Lower lobe of right lung (tissue), 2 donors: ENCODE measurements at places on chromosomes 3 and 15. TPM values are rescaled to one million over a fixed set of nuclear protein-coding genes. Genes with fewer than 3 reads are reported as not detected.

DNA sequence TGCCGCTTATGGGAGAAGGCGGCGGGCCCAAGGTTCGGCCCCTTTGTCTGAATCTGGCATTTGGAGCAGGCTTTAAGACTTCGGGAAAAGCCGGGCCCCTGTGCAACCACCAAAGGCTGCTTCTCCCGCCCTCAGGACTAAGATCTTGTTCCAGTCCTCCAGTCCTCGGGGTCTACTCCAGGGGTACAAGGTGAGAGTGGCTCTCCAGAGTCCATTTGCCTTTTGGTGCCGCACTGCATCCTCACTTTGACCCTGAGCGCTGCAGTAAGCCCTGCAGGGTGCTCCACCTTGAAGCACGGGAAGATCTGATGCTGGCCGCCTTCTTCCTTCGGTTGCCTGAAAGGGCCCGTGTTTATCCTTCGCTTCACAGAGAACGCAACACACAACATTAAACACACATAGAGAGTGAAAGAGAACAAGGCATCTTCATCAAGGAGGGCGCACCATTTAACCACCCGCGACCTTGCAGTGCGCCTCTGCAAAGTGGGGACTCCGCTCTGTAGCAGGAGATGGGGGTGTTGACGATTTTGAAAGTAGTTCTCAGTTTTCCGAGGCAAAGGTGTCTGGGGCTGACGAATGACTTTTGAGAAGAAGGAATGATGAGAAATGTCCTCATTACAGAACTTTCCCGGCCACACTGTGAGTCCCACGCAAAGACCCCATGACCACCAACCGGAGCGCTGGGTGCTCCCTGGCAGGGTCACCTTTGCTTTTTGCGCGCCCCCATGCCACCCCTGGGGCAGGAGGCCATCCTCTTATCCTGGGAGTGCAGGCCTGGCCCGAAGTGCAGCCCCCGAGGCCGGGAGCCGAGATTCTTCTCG is 1.0 kb downstream of the PIGZ start:
- no peak for DNase-seq
- peak overlapping the region; percentile 84 for H3K27ac ChIP-seq
- no peaks in the 10 kb centered on the region for H3K27me3 ChIP-seq
- peak overlapping the region; percentile 89 for H3K4me3 ChIP-seq

DNA sequence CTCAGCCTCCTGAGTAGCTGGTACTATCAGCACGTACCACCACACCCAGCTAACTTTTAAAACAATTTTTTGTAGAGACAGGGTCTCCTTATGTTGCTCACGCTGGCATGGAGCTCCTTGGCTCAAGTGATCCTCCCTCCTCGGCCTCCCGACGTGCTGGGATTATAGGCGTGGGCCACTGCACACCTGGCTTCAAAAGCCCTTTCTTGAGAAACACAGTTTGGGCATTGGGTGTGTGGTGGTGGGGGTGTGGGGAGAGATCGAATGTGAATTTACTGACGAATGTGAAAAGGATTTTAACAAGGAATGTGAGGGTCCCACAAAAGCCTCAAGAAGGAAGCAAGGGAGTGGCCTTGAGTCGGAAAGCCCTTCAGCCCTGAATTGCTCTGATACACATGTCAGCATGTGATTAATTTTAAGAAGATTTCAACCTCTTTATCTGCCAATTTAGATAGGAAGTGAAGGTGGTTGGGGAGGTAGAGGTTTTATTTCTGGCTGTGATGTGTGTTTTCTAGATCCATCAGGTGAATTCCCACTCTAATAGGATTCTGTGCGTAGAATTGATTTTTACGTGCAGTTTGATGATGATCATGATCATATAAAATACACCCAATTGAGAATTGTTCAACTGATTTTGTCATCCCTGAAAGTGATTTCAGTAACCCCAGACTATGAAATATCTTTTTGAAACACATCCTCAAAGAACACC is 1.1 kb downstream of the CCR4 start:
- H3K4me1 ChIP-seq, result no peaks in the 10 kb centered on the region
- H3K4me3 ChIP-seq, result peak overlapping the region; percentile 9
- H3K27ac ChIP-seq, result no peak overlapping the region
- no peak for DNase-seq

GRCh38 chr15:85412066-85412465 is 31.7 kb downstream of the AKAP13 start:
- H3K27ac ChIP-seq, result no peak overlapping the region
- H3K27me3 ChIP-seq, result no peaks in the 10 kb centered on the region
- H3K4me3 ChIP-seq, result no peak overlapping the region
- DNase-seq, result no peak

GRCh38 chr15:69780981-69781380 is 316.7 kb downstream of the TLE3 start:
- no peaks in the 10 kb centered on the region for H3K36me3 ChIP-seq
- H3K27ac ChIP-seq, result no peak overlapping the region
- H3K4me1 ChIP-seq, result peaks cover 9% of the 10 kb centered on the region
- H3K27me3 ChIP-seq, result peaks cover 5% of the 10 kb centered on the region

GOLGA6L7 gene
- total RNA-seq, result not detected
